NCI-H524 (cell line): ENCODE measurements at places on chromosomes 3 and 15.
A peak's percentile ranks its signal among the peaks of the same experiment; 100 is the strongest.

- no peak for DNase-seq
These were observed 237.4 kb upstream of the LRTM1 start for GRCh38 chr3:55165278-55165677.

- peak; percentile 72 for DNase-seq
These were observed 89.2 kb downstream of the TAMM41 start for GRCh38 chr3:11757441-11757875.

- DNase-seq, result no peak
These were observed 35.4 kb downstream of the ARIH1 start for GRCh38 chr15:72509484-72509883.

GRCh38 chr3:30102356-30102755 is 504.0 kb upstream of the TGFBR2 start:
- no peak for DNase-seq

- DNase-seq, result no peak
These were observed 116.7 kb downstream of the ADCY5 start for GRCh38 chr3:123332124-123332641.

GRCh38 chr3:149764302-149764701 is 12.0 kb upstream of the COMMD2 start:
- DNase-seq, result no peak

DNA sequence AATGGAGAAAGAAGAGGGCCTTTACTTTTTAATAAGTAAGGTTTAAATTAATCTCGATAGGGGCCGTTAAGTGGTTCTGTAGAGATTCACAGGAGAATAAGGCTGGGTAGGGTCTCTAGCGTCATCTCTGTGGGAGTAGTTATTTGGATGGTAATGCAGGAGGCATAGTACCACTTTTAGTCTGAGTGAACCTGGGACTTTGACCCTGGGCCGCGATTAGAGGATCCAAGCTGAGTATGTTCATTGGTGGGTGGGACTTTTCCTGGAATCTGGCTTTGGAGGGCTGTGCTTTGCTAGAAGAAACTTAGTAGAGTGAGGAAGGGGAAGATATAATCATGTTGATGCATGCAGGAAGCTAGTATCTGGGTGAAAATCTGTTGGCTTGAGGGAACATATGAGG is 4.0 kb downstream of the LPP start:
- DNase-seq, result no peak

GRCh38 chr3:132624790-132625189 is 27.7 kb downstream of the ACKR4 start:
- DNase-seq, result no peak

DNA sequence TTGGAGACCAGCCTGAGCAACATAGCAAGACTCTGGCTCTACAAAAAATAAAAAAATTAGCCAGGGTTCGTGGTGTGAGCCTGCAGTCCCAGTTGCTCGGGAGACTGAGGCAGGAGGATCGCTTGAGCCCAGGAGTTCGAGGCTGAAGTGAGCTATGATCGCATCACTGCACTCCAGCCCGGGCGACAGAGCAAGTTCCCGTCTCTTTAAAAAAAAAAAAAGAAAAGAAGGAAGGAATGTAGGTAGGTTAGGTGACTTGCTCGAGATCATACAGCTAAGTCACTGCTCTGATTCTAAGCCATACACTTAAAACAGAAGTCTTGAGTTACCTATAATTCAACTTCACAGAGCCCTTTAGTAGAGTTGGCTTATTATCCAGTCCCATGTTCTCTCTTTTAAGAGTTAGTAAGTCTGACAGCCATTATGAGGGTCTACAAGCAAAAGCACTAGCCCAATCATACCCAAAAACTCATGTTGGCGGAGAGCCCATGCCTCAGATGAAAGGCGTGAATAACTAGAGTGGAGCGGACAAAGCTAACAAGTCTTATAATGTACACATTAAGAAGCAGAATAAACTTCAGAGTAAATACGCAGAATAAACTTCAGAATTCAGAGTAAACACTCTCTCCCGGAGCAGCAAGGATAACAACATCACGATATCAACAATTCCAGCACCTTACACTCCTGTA is 768 bp downstream of the AAGAB start:
- DNase-seq, result peak; percentile 34

- DNase-seq, result no peak
These were observed 79.6 kb downstream of the CDIN1 start for GRCh38 chr15:36658898-36659639.

GRCh38 chr3:173140986-173141385 is at the start of gene SPATA16:
Gene SPATA16, minus strand, starts transcription at chr3:173141235. Its CDS starts 23,504 bp downstream, at chr3:173117731.
- DNase-seq, result no peak

DNA sequence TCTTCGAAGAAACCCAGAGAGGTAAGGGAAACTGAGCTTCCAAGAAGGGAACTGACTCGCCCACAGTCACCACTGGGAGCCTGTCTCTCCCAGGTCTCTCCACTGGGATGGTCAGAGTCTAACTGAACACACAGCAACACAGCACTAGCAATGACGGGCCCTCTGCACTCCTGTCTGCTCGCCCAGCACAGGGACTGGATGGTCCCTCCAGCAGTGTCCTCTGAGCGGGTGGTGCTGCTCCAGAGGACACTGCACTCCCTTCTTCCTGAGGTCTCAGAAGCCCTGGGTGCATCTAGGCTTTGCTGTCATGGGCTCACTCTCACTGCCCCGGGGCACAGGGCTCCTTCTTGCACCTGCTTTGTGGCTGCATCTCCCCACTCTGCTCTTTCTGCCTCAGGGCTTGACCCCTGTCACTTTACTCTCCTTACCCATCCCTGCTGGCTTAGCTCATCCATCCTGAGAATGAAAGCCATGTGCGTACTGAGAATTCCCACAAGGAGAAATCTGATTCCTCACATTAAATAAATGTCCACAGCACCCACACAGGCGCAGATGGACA is 356.6 kb downstream of the GABRG3 start:
- no peak for DNase-seq

DNA sequence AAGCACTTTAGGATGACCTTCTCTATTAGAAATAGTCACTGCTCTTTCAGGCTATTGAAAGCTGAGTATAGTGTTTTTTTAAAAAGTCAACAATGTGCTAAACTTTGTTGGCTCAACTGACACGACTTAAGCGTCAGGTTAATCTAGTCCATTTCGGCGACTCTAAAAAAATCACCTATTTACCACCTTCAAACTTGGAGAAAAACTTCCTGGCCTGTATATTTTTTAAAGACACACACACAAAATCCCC is 517.8 kb downstream of the FOXP1 start:
- no peak for DNase-seq

GRCh38 chr3:21508246-21508645 is 242.8 kb downstream of the ZNF385D start:
- no peak for DNase-seq

GRCh38 chr3:123282461-123282860 is 80.7 kb downstream of the SEC22A start:
- no peak for DNase-seq

DNA sequence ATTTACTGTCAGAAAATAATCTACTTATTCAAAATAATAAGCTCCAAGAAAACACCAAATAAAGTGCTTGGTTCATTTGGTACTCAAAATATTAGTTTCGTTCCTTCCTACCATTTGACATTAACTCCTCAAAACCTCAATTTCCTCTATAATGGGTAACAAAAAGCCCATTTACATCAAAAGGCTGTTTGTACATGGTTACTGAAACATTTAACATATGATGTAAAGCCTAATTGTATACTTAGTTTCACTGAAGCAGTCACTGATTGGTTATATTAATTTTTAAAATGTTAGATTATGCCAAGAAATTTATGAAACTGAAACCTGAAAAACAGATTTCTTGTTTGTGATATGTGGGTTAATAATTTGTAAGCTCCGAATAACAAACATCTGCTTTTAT is 14.7 kb downstream of the XRN1 start:
- DNase-seq, result no peak

GRCh38 chr3:123535580-123535979 is 49.3 kb downstream of the HACD2 start:
- DNase-seq, result no peak

GRCh38 chr15:101411581-101411980 is 77.9 kb downstream of the PCSK6 start:
- DNase-seq, result no peak

DNA sequence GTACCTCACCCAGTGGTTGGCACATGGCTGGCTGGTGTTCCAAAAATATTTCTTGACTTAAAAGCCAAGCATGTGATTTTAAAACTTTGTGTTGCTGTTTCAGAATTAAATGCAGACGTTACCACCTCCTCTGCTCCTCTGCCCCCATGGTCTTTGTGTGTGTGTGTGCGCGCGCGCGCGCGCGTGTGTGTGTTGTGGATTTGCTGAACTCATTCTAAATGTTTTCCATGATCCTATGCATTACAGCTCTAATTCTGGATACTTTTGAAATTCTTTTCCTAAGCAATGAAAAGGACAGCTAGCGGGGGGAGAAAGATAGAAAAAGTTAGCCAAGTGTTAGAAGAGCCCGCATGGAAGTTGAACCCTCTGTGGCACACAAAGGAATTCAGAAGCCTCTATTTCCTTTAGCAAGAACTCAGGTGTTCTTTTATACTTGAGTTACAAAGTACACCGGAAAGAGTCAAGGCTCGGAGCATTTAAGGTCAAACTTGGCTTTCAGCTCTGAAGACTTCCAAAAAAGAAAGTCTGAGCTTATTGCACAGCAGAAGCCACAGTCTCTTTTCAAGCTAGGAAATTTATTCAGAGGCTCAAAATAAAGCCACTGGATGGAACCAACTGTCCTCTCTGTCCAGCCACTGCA is 350.5 kb upstream of the TBL1XR1 start:
- DNase-seq, result no peak

GRCh38 chr3:140368223-140368811 is 309.5 kb upstream of the TRIM42 start:
- DNase-seq, result no peak

GRCh38 chr3:71177375-71177774 is 406.2 kb downstream of the FOXP1 start:
- no peak for DNase-seq
